Motor neuron (in vitro differentiated cells): ENCODE measurements at places on chromosomes 11 and 22.
A peak's percentile ranks its signal among the peaks of the same experiment; 100 is the strongest.

GRCh38 chr22:37061611-37062375 lies 10.3 kb downstream of the KCTD17 start:
- no peak for ATAC-seq

DNA sequence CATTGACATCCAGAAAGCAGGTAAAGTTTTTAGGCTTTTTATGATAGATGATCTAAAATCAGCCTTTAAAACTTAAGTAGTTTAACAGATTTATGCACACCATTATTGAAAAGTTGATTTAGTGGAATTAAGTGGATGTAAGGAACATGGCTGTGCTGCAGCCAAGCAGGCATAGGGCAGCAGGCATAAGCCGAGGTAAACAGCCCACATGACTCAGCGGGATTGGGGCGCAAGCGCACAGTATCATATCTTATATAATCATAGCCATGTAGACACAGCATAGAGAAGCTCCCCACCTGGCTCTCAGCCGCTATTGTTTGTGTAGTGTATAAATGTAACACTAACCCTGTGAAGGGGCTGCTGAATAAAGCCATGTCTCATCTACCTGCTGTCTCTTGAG lies 157.5 kb downstream of the WNT11 start:
- no peak for ATAC-seq

DNA sequence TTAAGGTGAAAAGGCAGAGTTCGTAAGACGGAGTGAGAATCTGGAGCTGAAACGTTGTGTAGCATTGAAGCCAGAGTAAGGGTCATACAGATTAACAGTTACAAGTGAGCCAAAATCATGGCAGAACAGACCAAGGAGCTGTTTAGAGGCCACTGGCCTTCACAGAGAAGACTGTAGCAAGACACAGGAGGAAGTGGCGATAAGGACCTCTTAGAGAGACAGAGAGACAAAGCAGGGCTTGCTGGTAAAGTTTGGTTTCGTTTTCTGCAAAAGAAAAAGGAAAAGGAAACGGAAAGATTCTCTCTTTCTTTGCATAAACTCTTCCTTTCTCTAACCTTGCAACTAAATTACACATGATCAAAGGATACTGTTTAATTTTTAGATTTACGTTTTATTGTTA lies 83.0 kb downstream of the AASDHPPT start:
- no peak for ATAC-seq

DNA sequence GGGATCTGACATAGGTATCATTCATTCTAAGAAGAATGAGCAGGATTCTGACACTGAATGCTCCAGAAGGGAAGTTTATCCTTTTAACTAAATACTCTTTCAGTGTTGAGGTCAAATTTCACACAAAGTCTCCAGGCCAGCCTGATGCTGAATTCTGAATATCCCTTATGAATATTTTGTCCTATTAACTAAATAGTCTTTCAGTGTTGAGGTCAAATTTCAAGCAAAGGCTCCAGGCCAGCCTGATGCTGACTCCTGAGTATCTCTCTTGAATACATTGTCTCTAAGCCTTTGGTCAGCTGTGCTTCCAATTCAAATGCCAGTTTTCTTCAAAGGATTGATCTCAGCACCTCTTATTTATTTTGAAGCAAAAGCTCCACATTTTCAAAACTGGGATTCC lies 676.8 kb downstream of the NTM start:
- no peak for ATAC-seq

GRCh38 chr11:15882876-15883454 lies 473.4 kb downstream of the SOX6 start:
- ATAC-seq = no peak

- no peak for ATAC-seq
These were observed 911.9 kb downstream of the METTL15 start for GRCh38 chr11:29019960-29020683.

- ATAC-seq = peak; percentile 94
These were observed at the start of the genes CCDC157 and SF3A1 for GRCh38 chr22:30356449-30357235. CCDC157 (plus strand) TSS chr22:30357007; CDS start chr22:30366001, 8,994 bp downstream. SF3A1 (minus strand) TSS chr22:30356894; CDS start chr22:30356792, 102 bp downstream.

- no peak for ATAC-seq
These were observed 798.1 kb upstream of the LRRC4C start for GRCh38 chr11:42257534-42257933.

DNA sequence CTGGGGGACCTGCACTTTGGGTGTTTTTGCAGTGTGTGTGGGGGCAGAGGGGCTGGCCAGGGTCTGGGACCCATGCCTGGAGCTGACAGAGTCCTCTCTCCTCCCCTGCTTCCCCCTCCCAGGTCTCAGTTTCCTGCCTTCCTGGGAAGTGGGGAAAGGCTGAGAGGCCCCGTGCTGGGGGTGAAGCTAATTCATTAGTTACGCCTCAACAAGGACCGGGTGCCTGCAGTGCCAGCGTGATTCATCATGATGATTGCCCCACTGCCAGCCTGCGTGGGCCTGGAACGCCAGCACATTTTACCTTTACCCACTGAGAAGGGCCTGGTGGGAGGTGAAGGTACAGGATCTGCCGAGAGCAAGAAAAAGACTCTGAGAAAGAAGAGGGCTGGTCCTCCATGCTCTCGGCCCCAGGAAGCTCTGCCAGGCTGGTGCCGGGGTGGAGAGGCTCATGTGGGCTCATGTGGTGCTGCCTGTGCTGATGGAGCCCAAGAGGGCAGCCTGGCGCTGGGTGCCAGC lies 2.9 kb upstream of the LRRC10B start:
- no peak for ATAC-seq

DNA sequence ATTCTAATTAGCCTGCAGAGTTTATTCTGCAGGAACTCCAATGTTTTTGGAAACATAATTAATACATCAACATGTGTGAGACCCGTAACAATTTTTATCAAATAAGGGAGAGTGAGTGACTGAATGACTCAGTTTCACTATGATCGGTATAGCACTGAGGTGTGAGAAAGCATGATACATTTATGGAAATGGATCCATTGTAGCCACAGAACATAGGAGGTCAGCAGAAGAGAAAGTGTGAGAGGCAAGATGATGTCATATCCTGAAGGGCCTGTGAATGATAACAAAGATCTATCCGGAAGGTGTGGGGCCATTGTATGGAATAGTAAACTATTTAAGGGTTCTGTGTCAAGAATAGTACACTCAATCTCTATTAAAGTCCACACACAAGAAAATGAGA lies 1406.1 kb upstream of the TENM4 start:
- ATAC-seq = no peak

- peak; percentile 22 for ATAC-seq
These were observed 324.8 kb downstream of the DYNC2H1 start for GRCh38 chr11:103434073-103434411.

GRCh38 chr11:20303391-20303965 lies 60.0 kb upstream of the HTATIP2 start:
- ATAC-seq = no peak
